GM23248 (cell line): ENCODE measurements at places on chromosomes 1 and 21. TPM values are rescaled to one million over a fixed set of nuclear protein-coding genes. Genes with fewer than 3 reads are reported as not detected.

GRCh38 chr21:32096411-32096810, 182.4 kb downstream of the MIS18A start:
- H3K36me3 ChIP-seq: no peaks in the 10 kb centered on the region
- peak; percentile 14 for DNase-seq
- H3K27ac ChIP-seq: no peak overlapping the region
- no peak overlapping the region for H3K4me3 ChIP-seq
- no peaks in the 10 kb centered on the region for H3K4me1 ChIP-seq

ELAPOR1 gene
- 0.51 and 0.54 TPM in 2 replicates for total RNA-seq

- H3K27me3 ChIP-seq: no peaks in the 10 kb centered on the region
- no peak for DNase-seq
- no peak overlapping the region for H3K27ac ChIP-seq
- H3K4me3 ChIP-seq: no peak overlapping the region
- H3K36me3 ChIP-seq: no peaks in the 10 kb centered on the region
- no peaks in the 10 kb centered on the region for H3K4me1 ChIP-seq
These were observed 32.5 kb downstream of the TFF3 start for GRCh38 chr21:42282715-42283114.

GNG12 gene
- 309 and 315 TPM in 2 replicates for total RNA-seq
